ENCODE measurements at places on chromosomes 4 and X.

DNA sequence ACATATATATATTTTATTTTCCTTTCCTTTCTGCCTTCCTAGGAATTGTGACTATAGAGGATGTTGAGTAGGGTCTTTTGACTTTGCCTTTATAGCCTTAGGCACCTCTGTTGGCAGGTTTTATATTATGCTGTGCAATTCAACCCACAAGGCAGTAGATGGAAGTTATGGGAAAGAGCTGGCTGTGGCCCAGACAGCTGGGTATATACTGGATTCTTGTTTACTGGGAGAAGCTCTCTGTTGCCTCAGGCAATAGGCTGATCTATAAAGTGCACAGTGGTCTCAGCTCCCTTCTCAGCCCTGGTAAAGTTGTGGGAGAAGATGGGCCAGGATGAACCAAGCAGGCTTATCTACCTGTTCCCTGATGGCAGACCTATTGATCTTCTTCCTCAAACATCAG is 342.0 kb downstream of the GBA3 start:
- no peak for DNase-seq

- DNase-seq, result no peak
Measured at GRCh38 chrX:104193485-104193884, 27.2 kb downstream of the FAM199X start.

GRCh38 chr4:147944249-147944648 is 212.4 kb downstream of the ARHGAP10 start:
- no peak for DNase-seq

DNA sequence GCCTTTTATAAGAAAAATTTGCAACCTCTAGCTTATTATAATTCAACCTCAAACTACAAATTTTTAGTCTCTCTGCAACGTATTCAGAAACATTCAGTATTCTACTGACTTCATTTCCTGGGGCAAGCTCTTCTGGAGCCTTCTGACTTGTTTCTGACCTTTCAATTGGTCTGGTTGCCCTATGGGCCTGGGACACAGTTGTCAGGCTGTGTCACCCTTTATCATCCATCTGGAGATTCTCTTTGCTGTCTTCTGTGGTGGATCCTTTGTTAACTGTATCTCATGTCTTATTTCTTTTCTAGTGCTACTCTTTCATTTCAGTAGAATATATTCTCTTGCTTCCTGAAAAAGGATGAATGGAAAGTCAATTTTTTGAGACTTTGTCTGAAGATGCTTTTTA is 55.1 kb upstream of the PGRMC2 start:
- DNase-seq, result no peak

GRCh38 chr4:165877286-165877685 is 4.2 kb downstream of the TLL1 start:
- no peak for DNase-seq

DNA sequence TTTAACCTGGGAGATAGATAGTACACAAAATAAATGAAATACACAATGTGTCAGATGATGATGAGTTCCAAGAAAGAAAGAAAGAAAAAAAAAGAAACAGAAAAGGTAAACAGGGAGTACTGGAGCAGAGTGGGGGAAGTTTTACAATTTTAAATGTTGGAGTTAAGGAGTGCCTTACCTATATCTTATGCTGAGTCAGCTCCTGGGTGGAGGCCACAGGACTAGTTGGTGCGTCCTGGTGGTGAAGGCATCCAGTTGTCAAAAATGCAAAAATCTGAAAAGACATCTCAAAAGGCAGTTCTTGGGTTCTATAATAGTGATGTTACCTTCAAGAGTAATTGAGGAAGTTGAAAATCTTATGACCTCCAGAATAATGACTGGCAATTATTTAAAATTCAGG is 42.4 kb upstream of the MTMR8 start:
- DNase-seq, result no peak

Measured in mesendoderm (in vitro differentiated cells).